G401 (cell line): ENCODE measurements at places on chromosomes 16 and 17.

DNA sequence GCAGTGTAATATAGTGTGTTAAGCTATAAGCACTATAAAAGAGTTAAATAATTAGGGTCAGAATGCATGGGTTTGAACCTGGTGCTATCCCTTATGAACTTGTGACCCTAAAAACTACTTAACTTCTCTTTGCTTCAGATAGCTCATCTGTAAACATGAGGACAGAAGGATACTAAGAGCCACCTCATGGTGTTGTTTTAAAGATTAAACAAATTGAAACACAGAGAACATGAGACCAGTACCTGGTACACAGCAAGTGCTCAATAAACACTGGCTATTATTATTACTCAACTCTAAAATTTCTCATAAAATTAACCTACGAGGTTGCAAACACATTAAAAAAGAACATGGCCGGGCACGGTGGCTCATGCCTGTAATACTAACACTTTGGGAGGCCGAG is 43.3 kb downstream of the SMURF2 start:
- DNase-seq = no peak

- DNase-seq = no peak
Observed at GRCh38 chr16:20430948-20431347, 20.4 kb upstream of the ACSM2A start.

GRCh38 chr17:45256114-45256966 is 5.6 kb downstream of the SPATA32 start:
- no peak for DNase-seq

DNA sequence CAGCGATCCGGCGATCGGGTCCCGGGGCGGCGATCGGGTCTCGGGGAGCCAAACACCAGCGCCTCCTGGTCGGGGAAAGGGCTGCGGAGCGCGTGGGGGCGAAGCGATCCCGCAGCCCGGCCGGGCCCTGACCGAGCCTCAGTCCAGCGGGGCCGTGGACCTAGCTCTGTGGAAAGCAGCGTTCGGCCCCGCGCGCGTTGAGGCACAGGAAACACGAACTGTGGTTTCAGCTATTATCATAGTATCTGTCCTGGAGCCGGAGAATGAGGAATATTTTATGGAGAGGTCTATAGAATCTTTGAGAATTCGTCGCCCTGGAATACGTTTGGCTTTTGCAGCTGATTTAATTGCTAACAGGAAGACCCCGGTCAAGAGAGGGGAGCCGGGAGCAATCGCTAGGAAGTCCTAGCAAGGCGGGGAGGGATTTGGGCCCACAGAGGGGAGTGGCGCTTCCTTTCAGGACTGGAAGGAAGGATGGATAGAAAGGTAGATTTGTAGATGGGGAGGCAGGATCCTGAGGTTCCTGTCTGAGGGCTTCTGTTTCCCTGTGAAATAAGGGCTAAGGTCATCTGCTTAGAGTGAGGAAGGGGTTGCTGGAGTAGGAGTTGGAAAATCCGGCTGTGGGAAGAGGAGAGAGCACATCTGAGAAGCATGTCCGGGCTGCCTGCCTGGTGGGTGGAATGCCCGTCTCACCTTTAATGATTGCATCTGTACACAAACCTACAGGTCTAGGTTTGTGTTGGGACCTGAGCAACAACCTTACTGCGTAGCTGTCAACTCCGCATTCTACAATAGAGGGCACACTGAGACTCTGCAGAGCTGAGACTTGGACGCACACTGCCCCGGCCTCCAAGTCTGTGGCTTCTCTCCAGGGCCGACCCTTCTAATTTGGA is 770 bp downstream of the CCNF start:
- DNase-seq = peak; percentile 68

- DNase-seq = no peak
Observed at GRCh38 chr17:53896047-53896446, 73.3 kb downstream of the KIF2B start.

DNA sequence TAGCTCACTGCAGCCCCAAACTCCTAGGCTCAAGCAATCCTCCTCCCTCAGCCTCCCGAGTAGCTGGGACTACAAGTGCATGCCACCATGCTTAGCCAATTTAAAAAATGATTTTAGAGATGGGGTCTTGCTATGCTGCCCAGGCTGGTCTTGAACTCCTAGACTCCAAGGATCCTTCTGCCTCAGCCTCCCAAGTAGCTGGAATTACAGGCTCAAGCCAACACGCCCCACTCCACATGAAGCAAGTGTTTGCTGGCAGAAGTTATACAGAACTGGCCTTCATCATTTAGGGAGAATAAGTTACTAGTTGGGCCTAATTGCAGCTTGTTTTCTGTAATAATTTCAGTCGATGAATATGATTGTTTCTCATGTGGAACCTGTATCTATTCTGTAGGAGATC is 68.0 kb downstream of the SHISA6 start:
- no peak for DNase-seq

DNA sequence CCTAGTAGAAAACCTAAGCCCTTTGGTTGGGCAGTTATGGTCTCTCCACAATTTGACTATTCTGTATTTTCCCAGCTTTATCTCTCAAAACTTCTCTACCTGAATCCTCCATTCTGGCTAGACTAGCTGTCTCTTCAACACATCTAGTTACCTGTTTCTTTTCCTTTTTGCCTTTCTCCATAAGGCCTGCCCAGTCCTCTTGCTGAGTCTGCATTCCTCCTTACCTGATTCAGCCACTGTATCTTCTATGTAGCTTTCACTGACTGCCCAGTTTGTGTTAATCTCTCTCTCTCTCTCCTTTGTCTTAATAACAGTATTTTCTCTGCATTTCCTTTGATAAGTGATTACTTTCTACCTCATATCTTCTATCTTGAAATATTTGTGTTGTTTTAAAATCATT is 2.1 kb upstream of the EVI2A start:
- no peak for DNase-seq

GRCh38 chr16:9012848-9013507 is 49.3 kb upstream of the USP7 start:
- no peak for DNase-seq

DNA sequence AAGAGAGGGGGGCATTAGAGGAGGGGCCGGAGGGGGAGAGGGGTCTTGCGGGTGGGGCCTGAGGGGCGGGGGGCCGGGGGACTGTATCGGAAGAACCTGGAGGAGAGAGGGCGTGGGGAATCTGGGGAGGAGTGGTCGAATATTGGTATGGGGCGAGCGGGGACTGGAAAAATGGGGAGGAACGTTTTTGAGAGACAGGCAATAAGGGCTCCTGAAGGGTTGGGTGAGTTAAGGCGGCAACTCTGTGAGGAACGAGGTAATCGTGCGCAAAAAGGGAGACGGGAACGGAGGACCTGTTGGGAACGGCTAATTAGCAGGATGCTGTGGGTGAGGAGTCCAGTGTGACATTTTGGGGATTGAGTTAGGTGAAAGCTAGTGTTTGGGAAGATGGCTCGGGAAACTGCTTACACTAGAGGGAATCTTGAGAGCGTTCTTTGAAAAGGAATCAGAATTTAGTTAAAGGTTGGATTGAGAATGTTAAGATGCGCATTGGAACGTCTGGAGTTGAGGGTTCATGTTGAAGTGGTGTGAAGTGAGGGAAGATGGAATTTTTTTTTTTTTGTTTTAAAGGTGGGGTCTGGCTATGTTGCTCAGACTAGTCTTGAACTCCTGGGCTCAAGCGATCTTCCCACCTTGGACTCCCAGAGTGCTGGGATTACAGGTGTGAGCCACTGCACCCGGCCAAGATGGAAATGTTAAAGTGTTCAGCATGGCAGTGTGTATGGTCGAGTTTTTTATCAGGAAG is 662 bp downstream of the WIPF2 start:
- peak; percentile 68 for DNase-seq

GRCh38 chr17:48575673-48576478 is 2.3 kb downstream of the HOXB4 start:
- DNase-seq = no peak

DNA sequence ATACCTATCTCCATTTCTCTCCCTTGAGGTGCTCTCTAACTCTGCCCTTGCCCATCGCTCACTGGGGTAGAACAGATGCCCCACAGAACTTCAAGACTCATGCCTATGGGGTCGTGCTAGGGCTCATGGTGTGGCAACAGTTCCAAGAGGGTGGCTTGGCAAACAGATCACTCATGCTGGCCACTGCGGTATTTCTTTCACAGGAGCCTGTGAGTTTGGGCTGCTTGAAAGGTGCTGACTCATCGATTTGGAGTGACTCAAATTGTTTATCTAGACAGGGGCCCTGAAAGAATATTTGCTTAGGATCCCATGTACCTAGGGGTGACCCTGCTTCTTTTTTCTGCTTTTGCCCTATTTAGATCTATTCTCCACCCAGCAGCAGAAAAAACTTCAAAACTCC is 69.9 kb downstream of the IRX5 start:
- DNase-seq = no peak

- DNase-seq = no peak
Observed at GRCh38 chr16:89867918-89868317, 5.5 kb upstream of the TCF25 start.

DNA sequence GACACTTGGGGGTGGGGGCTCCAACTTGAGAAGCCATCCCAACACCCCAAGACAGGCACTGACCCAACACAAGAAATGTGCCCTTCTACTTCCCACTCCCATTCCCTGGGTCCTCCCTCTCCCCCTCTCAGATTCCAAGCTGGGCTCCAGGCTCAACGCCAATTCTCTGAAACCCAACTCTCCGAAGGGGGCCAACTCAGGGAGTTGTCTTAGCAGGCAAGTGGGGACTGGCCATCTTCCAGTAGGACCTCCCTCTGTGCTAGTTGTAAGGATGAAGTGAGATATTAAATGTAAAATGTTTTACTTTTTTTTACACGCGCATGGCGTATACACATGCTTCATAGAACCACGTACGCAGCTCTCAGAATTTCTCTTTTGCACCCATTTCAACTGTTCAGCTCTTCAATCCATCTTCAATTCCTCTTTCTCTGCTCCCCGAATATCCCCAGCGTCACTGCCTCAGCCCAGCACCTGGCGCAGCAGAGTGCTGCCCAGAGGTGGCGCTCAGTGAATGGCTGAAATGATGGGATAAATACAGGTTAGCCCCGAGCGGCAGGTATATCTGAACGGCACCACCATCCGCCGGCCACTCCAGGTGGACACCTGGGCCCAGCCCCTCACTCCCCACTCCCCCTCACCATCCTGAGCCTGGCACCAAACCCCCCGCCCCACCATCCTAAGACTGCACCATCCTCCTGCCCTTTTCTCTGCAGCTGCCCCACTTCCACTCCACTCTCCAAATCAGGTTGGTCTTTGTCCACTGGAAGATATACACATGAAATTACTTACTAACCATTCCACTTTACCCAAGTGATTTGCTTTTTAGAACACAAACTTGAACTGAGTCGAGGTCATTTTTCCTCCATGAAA is 43.9 kb upstream of the TNRC6C start:
- no peak for DNase-seq

- peak; percentile 69 for DNase-seq
Observed at GRCh38 chr17:68511254-68511670, 968 bp upstream of the PRKAR1A start.

DNA sequence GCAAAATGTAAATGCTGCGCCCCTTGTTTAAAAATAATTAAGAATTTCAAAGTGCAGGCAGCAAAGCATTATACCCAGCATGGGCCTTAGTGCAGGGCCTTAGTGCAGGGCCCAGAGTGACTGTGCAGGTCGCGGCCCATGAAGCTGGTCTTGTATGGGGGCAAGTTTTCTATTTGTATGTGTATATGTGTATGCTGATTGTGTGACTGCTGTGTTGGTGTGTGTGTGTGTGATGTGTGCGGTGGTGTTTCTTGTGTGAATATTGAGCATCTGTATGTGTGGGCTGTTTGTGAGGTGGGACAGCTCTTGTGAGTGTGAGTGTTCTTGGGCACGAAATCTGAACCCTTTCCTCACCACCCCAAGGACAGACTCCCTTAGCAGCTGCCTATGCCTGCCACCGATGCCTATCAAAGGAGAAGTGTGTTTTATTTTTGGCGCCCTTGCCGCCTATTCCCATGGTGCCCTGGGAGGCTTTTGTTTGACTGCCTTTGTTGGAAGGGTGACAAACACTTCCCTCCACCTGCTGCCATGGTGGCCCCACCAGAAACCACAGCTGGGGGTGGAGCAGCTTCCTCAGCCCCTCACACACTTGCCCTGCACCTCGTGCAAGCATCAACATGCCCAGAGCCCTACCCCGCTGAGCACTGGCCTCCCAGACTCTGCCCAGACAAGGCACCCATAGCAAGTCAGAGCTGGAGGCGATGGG is 18.0 kb downstream of the CCR7 start:
- no peak for DNase-seq

DNA sequence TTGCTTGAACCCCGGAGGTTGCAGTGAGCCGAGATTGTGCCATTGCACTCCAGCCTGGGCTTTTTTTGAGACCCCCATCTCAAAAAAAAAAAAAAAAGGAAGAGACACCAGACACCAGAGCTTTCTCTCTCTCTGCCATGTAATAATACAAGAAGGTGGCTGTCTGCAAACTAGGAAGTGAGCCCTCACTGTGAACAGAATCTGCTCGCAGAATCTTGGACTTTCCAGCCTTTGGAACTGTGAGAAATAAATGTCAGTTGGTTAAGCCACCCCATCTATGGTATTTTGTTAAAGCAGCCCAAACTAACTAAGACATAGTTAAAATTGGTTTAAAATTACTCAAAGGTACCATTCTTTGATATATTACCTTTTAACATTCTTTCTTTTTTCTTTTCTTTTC is 10.1 kb upstream of the STX1B start:
- no peak for DNase-seq

GRCh38 chr16:51708861-51709260 is 557.8 kb upstream of the SALL1 start:
- DNase-seq = no peak

GRCh38 chr16:28039493-28039892 is 24.0 kb downstream of the GSG1L start:
- no peak for DNase-seq

DNA sequence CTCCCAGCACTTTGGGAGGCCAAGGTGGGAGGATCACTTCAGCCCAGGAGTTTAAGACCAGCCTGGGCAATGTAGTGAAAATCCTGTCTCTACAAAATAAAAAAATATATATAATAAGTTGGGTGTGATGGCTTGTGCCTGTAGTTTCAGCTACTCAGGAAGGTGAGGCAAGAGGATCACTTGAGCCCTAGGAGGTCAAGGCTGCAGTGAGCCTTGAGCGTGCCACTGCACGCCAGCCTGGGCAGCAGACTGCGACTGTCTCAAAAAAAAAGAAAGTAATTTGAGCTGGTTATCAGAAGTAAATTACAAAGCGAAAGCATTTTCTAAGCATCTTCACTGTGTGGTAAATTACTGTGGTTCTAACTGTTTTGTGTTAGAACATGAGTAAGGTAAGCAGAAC is 66.2 kb downstream of the NQO1 start:
- no peak for DNase-seq
